Stimulated activated CD8-positive, alpha-beta memory T cell treated with anti-CD3 and anti-CD28 coated beads, Interleukin-12 subunit alpha, Interleukin-12 subunit beta, amount 100 ng/mL, for 4 hours (primary cell): ENCODE measurements at places on chromosomes 12 and 14.

DNA sequence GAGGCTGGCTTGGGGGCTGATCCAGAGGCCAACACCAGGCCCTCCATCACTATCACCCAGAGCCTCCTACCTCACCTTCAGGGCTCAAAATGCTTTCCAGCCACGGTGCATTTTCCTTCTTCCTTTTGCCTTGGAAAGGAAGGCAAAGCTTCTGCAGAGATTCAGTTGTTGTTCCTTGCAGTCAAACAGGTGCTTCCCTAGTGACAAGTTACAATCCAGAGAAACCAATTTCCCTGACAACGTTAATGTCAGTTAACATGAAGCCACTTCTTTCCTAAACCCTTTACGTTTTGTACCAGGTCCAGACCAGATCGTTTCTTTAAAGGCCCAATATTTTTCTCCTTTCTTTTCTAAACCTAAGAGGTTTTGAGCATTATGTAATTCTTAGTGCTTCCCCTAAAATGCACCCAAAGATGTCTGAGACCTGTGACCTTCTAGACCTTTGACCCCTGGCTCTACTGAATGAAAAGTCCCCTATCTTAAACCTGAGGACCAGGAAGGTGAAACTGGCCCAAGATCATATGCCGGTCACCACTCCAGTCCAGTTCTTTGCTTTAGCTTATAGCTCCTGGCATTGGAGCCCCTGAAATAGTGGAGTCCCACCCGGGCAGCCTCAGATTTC lies 211.5 kb downstream of the SLC41A2 start:
- no peak for DNase-seq

- no peak for DNase-seq
These were observed 22.2 kb downstream of the DUSP16 start for GRCh38 chr12:12540261-12541013.

DNA sequence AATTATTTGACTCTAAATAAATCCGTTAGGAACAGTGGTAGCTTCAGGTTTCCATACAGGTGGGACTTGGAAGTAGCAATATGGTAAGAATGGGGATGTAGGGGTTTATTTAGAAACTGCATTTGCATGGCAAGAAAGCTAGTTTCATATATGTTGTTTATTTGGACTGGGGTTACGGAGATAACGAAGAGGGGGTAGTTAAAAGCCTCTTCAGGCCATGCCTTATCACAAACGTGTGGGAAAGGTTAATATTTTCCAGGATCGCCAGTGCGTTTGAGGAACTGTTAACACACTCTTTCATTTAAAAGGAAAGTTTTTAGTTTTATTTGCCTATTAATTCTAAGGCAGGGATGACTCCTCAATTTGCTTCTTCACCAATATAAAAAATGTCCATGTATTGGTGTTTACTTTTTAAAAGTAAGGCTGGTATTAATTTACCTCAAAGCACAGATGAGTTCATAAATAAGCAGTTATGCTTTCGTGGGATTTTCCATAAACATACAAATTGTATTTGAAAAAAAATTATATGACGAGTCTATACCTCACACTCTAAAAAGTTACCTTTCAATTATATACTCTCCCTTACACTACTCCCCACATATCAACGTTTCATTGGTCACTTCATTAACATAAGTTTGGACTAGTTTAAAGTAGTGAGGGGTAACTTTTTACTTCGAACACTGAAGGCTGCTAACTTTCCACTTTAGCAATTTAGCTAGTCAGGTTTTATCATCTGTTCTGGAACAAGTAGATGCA lies 814 bp downstream of the RAB2B start:
- DNase-seq: no peak

DNA sequence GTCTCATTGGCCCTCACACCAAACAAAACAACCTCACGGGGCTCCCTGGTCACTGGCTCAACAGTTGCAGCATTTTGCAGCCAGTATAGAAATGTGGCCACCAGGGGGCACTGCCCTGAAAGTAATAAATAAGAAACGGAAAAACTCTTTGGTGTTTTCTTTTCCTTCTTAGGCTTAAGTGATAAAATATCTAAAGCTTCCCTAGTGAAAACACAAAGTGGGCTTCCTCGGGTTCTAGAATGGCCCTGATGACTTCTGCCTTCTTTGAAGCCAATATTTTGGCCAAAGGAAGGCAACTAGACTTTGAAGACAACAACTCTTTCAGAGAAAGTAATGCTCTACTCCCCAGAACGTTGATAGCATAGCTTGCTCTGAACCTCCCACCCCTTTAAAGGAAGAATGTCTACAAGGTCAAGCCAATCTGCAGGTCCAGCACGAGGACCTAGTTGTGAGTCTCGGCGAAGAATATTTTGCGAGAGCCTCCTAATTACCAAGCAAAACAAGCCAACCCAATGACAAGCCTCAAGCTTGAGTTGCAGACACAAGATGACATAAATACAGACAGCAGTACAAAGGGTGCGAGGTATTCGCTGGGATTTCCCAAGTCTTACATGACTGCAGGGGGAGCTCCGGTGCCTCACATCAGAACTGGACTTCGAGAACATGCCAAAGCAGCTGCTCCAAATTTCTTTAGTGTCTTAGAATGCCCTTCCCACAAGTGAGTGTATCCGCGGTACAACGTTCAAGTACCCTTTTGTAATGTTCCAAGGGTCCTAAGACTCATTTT lies 2.6 kb downstream of the ITPK1 start:
- peak; percentile 42 for DNase-seq

DNA sequence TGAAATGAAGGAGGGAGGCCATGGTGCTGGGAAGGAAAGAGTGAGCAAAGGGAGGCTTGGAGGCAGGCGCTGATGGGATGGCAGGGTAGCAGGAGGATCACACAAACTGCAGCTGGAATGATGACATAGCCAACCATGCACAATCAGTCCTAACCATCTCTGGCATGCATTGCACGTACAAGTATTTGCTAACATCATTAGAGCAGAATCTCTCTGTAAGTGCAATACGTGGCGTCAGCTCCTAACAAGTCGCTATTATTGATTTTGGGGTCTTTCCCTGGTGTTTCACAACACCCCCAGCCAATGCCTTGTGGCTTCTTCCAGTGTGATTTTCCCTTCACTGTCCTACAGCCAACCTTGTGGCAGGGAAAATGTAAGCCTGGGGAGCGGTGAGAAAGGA lies 18.5 kb downstream of the BDKRB1 start:
- DNase-seq: no peak

GRCh38 chr12:89260841-89261637 lies 91.3 kb downstream of the DUSP6 start:
- DNase-seq: no peak

DNA sequence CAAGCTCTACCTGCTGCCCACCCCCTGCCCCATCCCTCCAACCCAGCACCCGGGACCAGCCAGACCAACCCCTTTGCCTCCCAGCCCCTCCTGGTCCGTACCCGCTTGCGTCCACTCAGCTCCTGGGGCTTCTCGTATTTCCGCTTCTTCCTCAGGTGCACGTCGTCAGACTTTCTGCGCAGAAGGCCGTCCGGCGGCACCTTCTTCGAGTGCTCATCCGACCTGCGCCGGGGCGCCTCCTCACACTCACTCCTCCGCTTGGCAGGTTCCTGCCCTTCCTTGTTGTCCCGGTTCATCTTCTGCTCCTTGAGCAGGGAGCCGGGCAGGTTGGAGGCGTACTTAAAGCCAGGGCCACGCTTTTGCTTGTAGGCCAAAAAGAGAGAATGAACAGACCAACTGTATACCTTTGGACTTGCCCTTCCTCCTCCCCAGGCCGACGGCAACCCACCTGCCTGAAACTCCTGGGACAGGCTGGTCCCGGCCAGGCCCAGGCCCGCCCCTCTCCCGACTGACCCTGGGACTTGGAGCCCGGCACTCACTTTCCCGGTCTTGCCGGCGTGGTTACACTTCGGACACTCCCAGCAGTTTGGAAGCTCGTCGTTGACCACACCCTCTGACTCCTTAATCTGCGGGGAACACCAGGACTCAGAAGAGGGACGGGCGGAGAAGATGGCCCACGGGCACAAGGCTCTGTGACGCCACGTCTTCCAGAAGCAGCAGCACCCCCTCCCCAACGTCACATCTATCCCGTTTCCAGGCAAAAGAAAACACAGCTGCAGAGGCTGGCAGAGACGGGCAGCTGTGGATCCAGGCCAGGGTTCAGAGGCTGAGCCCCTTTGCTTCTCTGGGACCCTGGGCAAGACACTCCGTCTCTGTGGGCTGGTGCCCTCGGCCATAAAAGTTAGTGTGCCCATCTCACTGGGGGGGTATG lies 44.3 kb downstream of the RNF34 start:
- no peak for DNase-seq
